Inflammatory macrophage treated with lipopolysaccharide for 4 hours (primary cell): ENCODE measurements at places on chromosomes 7 and 10.
A peak's percentile ranks its signal among the peaks of the same experiment; 100 is the strongest.

DNA sequence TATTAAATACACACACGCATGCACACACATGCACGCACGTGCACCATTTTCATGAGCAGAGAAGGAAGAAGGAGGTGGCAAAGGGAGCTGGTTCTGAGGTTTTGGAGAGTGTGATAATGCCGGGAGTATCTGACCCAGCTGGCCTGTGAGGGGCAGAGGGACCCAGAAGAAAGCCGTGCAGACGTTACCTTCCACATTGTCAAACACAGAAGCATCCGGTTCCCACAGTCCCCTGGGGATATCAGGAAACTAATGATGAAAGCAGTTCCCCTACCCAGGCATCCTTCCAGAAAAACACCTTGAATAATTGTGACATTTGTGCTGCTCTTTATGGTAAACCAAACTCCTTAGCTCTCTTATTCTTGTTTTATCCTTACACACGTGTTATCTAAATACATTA, 85.7 kb upstream of the FAM180A start:
- DNase-seq = no peak

- DNase-seq = no peak
Measured at GRCh38 chr10:132803416-132804210, 17.7 kb upstream of the NKX6-2 start.

GRCh38 chr7:158802535-158803366, 26.6 kb downstream of the ESYT2 start:
- no peak for DNase-seq

GRCh38 chr10:132167976-132168375, 18.8 kb upstream of the DPYSL4 start:
- no peak for DNase-seq

DNA sequence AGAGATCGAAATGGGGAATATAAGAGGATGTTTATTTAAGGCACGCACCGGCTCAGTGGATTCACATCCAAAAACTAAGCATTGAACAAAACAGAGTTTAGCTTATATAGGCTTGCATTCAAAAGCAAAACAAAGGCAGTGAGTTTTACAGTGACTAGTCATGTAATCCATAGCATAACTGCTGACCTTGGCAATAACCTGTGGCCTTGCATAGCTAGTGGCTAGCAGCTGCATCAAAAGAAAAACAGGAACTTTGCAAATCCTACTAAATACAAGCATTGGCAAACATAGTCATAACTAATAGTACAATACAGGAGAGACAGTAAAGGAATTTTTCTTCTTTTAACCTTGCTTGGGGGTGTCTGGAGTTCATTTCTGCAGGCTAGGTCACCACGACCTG, 9.7 kb upstream of the ZNF485 start:
- DNase-seq = peak; percentile 41
